ENCODE measurements at places on chromosomes 16 and 17. TPM values are rescaled to one million over a fixed set of nuclear protein-coding genes. Genes with fewer than 3 reads are reported as not detected.
A peak's percentile ranks its signal among the peaks of the same experiment; 100 is the strongest.

SLC6A2 gene
- 0.08 TPM for polyA plus RNA-seq

DNA sequence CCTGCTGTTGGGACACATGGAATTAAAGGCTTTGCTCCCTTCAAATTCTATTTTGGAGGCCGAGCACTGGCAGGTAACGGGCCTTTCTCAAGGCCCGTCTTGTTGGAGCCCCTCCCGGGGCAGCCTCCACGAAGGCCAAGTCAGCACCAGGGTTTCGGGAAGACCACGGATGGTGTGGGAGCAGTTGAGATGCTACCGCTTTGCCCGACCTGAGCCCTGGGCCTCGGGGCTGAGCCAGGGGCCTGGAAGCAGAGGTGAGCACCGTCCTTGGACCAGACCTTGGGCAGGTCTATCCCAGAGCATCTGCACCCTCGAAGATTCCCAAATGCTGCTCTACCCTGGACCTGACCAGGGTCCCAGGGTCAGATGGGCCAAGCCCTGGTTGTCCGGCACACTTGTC, 23.0 kb downstream of the C17orf100 start:
- DNase-seq: no peak

DNA sequence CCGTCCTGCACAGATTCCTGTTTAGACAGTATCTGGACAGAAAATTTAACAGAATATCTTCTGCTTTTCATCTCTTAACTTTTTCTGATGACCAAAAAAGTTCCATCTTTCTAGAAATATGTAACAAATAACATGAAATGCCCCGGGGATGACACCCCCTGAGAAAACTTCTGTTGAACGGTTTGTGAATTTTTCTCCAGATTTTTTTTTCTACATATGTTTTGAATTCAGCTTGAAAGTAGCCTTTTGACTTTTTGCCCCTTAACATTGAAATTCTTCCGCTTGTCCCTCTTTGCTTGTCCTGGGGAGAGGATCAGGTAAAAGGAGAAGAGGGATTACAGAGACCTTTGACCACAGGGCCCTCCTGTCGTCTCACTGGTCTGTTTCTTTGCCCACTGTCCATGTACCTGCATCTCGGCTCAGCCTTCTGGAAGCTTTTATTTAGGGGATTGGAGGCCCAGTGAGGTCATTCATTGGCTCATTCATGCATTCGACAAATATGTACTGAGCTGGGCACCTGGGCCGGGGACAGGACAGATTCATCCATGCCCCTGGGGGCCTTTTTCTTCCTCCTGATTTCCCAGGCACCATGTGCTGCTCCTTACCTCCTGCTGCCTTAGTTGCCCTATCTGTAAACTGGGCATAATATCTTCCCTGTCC, 19.6 kb upstream of the CPNE2 start:
- DNase-seq: no peak

- no peak for DNase-seq
These were observed 3.3 kb downstream of the TPSD1 start for GRCh38 chr16:1258906-1259759.

DNA sequence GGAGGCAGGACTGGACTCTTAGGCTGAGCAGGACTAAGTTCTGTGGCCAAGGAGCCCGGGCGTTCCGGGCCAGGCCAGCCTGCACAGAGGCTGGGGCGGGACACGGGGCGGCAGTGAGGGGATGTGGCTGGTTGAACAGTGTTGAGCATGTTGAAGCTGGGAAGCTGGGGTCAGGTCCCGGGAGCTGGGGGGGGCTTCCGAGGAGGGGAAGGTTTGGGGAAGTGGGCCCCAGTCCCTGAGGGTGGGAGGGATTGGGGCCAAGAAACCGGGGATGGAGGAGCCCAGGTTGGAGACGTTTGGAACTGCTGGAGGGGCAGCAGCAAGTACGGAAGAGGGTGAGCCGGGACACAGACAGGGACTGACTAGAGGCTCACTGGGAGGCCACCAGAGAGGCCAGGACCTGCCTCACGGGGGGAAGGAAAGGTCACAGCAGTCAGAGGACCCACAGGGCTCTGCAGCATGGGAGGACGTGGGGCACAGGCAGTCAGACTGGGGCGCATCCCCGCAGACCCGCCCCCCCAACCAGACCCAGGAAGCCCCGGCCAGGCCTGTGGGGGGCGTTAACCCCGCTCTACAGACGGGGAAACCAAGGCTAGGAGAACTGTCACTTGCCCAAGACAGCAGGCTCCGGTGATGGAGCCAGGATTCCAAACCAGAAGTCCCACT, 9.5 kb downstream of the TAX1BP3 start:
- no peak for DNase-seq

DNA sequence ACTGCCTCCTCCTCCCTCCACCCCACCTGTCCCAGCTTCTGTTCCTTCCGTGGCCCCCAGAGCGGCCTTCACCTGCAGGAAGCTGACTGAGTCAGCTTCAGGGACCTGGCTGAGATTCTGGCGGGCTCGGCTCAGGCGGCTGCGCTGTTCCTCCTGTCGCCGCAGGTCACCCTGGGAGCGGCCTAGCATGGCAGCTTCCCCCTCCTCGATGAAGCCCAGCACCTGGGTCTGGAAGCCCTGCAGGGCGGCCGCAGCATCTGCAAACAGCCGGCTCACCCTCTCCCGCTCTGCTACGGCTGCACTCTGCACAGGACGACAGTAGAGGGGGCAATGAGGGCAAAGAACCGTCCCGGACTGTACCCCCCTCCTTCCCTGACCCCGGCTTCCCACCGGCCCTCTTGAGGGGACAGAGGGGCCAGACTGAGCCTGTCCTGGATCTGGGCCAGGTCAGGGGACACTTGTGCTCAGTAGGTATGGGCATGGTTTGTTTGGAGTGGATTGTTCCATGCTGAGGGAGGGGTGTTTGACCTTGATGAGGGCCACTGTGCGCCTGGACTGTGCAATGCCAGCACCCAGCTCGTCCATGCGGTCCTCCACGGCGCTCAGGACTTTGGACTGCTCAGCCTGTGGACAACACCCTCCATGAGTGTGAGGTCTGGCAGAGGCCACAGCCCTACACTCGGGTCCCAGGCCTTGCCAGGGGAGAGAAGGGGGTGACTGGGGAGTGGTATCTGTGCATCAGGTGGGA, 2.0 kb downstream of the TRIM47 start:
- no peak for DNase-seq

DNA sequence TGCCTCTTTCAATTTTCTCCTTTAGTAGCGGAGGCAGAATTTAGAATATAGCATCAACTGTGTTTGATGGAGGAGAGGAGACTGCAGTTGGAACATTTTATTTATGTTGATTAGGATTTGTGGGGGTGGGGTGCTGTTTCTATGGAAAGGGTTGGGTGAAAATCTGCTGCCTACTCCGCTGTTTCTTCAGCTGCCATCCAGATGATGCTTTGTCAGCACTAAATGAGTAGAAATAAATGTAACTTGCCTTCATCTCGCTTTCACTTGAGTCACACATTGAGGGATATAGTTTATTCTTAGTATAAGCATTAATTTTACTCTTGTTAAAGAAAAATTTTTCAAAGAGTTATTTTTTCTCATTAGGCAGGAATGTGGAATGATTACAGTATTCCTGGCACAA, 42.1 kb downstream of the ABHD15 start:
- DNase-seq: no peak

GRCh38 chr17:10198509-10199249, at the start of gene GAS7:
Gene GAS7 (minus strand): TSS chr17:10198606.
- DNase-seq: peak; percentile 72

GRCh38 chr17:48441231-48441711, 11.3 kb upstream of the SKAP1 start:
- no peak for DNase-seq

Data from renal cortex interstitium (tissue), 15 donors.